ENCODE measurements at places on chromosomes 3 and 15.

DNA sequence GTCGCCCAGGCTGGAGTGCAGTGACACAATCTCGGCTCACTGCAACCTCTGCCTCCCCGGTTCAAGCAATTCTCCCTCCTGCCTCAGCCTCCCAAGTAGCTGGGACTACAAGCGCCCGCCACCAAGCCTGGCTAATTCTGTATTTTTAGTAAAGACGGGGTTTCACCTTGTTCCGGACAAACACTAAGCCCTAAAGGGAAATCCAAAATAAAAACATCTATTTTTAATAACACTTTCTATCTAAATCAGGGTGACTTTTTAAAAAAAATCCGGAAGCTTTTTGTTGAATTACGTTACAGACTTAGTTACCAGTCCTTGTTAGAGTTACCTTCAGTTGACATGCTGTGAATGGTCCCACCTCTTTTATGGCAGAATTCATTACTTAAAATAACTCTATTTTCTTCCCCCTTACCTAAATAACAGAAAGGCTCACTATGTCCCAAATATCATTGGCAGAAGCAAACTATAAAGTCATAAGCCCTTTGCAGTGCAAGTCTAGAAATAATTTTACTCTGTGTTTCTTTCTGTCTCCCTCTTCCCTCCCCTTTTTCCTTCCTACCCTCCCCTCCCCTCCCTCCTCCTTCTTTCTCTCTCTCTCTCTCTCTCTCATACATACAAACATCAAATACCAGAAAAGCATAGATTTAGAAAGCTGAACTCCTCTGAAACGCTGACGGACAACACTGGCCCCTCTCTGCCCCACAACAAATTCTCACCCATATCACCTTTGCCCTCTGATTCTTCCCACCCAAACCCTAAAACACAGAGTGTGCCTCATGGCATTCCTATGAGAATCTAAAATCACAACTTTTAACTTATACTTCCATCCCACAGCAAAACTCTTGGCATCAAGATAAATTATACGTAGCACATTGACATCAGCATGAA lies 18.3 kb downstream of the THBS1 start:
- no peak for DNase-seq

GRCh38 chr15:67611370-67612369 lies 69.2 kb downstream of the MAP2K5 start:
- DNase-seq, result no peak

DNA sequence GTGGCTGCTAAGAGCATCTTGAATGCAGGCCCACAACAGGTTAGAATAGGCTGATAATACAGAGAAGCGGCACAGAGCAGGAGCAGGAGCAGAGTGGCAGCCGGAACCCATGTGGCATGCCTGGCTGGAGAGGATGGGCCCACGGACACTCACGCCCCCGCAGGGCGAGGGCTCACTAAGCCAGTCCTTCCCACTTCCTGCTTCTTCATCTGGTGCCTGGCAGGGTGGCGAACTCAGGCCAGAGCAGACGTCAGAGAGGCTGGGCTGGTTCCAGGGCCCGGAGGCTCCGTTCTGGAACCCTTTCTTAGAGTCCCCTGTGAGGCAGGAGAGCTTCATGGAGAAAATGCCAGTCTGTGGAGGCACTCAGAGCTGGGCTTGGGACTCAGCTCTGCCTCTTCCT lies 195.1 kb downstream of the NTRK3 start:
- DNase-seq, result no peak

DNA sequence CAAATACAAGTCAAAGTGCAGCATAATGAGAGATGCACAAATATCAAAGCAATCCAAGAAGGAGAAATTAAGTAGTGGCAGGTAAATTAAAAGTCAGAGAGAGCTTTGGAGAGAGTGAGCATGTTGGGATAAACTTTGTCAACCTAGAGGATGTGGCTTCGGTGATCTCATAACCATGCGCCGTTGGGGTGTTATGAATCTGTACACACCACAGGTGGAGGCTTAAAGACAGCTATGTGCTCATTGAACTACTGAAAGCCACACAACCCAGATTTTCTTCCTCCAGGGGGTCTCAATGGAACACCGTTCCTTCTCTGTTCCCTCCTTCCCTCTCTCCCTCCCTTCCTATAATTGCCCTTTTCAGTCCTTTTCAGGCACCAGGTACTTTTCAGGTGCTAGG lies 52.0 kb downstream of the SUCNR1 start:
- DNase-seq, result no peak

DNA sequence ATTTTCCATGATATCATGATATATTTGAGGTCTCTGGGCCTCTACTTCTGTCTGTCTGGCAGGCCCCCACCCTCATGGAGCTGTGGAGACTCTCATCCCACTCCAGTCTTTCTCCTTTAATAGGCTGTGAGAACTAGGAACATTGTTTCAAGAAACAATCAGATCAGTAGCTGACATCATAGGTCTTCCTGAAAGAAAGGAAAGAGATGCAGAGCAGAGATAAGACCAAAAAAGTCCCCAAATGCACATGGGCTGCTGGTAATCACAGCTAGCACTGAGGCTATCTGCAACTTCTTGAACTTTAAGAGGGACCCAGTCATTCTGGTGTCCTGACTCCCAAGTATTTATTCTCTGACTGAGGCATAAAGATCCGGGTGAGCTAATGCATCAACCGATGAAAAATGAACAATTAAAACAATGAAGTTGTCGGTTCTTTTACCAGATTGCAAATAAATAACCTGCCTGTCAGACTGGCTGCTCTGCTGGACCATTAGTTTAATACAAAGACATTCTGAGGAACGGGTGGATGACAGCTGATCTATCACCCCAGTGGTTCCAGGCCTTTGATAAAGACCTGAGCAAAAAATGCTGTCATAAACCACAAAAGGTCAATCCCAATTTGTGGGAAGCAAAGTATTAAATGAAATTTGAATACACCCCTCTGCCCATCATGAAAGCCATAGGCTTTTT lies 780.8 kb upstream of the GOLIM4 start:
- DNase-seq, result no peak

DNA sequence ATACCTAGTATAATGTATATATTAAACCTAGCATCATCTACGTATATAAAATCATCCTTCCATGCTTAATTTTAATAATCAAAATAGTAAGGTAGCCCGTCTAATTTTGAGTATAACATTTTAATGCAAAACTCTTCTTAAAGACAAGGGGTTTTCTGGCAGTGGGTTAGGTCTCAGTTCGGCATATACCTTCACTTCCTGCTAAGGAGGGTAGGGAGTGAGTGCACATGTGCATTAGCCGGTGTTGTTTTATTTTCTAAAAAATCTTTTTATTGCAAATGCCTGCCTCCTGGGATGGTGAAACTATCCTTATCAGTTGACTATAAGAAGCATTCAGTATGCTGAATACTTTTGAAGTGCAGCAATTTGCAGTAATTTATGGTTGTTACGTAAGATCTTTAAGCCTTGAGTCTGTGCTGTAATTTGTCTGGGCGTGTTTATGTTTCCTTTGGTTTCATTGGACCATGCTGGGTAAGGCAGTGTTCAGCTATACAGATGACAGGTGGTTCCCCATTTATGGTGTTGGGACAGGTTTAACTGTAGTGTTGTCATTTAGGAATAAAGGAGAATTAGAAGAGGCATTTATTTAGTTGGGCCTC lies 11.7 kb downstream of the ARHGEF26 start:
- DNase-seq, result no peak

DNA sequence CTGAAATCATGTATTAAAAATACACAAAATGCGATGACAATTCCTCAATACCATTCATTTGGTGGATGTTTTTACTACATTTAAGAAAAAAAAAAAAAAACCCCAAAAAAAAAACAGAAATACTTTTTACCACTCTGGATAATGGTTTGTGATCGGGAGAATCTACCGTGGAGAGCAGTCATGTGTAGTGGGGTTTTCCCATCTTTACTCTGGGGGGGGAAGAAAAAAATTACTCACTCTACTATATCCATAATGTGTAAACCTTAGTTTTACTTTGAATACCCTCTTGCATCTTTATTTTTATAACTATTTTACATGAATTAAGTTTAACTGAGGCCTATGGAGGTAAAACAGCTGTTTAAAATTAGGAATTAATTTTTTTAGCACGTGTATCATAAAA lies 83.3 kb downstream of the ANKRD28 start:
- DNase-seq, result no peak

DNA sequence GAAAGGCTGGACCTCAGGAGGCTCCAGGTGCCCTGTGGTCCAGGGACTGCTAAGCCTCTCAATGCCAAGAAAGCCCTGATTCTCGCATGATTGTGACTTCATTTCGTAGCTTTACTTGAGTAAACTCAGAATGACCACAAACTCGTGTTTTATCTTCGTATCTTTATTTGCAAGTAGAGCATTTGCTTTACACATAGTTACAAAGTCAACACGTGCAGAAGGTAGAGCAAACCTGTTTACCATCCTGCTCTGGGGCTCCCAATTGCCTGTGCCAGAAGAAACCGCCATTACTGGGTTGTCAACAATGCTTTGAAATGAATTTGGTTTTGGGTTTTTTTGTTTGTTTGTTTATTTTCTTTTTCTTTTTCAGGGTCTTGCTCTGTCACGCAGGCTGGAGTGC lies 5.8 kb upstream of the MESP1 start:
- DNase-seq, result no peak

- no peak for DNase-seq
Observed at GRCh38 chr3:66789580-66790237, 208.4 kb upstream of the KBTBD8 start.

DNA sequence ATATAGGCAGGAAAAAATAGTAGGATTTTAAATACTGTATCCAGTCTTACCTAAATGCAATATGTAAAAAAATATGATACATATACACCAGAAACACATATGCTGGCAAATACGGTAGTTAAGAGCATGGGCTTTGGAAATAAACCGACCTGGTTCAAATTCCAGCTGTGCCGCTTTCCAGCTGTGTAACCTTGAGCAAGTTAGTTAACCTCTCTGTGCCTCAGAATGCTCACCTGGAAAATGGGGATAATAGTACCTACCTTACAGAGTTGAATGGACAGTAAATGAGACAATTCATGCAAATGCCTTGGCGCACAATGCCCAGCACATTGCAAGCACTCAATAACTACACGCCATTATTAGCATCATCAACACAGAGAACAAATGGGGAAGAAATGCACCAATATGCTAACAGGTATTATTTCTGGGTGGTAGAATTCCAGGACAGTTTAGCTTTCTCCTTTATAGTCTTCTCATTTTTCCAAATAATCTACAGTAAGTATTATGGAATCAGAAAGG lies 50.6 kb downstream of the SUMF1 start:
- no peak for DNase-seq

DNA sequence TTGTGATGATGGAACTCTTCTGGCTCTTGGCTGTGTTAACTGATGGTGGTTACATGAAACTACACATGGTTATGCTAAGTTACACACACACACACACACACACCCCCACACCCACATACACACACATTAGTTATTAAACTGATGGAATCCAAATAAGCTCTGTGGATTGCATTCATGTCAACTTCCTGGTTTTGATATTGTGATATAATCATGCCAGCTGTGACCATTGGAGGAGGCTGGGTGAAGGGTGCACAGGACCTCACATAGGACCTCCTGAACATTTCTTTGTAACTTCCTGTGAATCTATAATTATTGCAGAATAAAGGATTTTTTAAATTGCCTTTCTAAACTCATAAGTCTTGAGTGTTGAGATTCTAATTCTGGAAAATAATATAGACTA lies 58.9 kb upstream of the LIMD1 start:
- DNase-seq, result no peak

- DNase-seq, result no peak
Observed at GRCh38 chr15:69665641-69666111, 213.1 kb downstream of the RPLP1 start.

GRCh38 chr3:109944836-109945235 lies 607.5 kb upstream of the DPPA4 start:
- DNase-seq, result no peak

DNA sequence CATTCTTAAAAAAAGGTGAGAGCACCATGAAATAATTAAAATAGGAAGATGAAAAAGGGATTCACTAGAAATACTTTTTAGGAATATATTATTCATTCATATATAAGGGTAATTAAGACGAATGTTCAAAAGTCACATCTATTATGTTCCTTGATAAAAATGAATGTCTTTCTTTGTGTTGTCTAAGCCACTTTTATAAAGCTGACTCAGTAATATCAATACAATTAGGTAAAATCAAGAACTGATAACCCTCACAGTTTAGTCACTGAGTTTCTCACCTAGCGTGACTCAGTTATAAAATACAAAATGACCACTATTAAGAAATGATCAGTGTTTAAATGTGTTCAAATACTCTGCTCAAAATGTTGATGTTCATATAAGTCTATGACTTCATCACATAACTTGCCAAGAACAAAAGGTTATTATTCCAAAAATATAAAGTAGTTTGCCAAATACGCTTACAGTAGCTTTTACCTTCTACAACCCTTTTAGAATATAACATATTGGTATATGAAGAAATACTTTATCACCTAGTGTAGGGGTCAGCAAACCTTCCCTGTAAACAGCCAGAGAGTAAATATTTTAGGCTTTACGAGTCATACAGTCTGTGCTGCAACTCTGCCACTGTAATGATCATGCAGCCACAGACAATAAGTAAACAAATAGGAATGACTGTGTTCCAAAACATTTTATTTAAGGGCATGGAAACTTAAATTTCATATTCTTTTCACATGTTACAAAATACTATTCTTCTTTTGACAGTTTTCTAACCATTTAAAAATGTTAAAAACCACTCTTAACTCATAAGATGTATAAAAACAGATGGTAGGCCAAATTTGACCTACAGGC lies 369.8 kb downstream of the TBC1D5 start:
- DNase-seq, result no peak

DNA sequence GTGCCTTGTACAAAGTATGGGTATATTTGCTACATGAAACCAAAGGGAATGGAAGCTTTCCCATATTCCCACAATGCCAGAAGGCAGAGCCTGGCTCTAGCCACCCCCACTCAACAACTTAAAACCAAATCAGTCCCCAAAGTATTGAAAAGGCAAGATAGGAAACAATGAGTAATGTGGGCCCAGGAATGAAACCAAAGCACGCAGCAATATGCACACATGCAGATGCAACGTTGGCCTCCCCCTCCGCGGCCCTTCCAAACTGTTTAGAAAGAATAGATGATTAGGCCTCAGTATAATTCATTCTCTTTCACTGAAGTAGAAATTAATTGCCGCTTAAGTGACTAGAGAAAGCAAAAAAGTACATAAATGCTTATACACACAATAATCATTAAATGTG lies 59.1 kb downstream of the THRB start:
- DNase-seq, result no peak

- no peak for DNase-seq
Observed at GRCh38 chr3:58202917-58203360, 7.8 kb downstream of the DNASE1L3 start.

- DNase-seq, result no peak
Observed at GRCh38 chr3:71786217-71786549, 1.2 kb upstream of the PROK2 start.
